Omental fat pad (tissue), 4 donors: ENCODE measurements at places on chromosomes 2 and 18. TPM values are rescaled to one million over a fixed set of nuclear protein-coding genes. Genes with fewer than 3 reads are reported as not detected.

GRCh38 chr2:44616667-44617155, 255.0 kb downstream of the CAMKMT start:
- no peak for DNase-seq

GRCh38 chr2:130837175-130837810, 579 bp downstream of the ARHGEF4 start:
- no peak for DNase-seq

- DNase-seq = no peak
Measured at GRCh38 chr18:63550068-63550467, 7.9 kb downstream of the SERPINB12 start.

- no peak for DNase-seq
Measured at GRCh38 chr2:106096299-106097037, 97.6 kb downstream of the UXS1 start.

DNA sequence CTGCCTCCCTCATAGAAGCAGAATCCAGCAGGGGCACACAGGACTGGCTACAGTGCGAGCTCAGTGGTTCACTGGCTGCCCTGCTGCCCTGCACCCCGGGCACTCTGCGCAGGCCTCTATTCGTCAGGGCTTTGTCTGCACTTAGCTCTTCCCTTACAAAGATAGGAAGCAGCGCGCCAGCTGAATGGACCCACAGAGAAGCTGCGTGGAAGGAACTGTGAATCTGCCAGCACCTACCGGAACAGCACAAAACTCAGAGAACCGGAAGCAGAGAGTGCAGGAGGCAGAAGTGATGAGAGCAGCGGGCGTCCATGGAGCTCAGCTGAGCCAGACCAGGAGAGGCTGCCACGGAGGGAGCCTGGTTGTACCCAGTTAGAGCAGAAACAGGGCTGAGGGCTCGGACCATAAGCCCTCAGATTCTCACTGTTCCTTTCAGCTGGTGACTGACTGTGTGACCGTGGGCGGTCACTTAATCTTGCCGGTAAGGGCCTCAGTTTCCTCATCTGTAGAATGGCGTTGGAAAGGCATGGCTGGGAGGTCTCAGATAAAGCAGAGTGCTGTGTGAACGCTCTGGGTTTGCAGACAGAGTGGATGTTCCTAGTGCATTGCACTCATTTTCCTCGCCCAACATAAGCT, 23.1 kb upstream of the SLC66A3 start:
- DNase-seq = no peak

DNA sequence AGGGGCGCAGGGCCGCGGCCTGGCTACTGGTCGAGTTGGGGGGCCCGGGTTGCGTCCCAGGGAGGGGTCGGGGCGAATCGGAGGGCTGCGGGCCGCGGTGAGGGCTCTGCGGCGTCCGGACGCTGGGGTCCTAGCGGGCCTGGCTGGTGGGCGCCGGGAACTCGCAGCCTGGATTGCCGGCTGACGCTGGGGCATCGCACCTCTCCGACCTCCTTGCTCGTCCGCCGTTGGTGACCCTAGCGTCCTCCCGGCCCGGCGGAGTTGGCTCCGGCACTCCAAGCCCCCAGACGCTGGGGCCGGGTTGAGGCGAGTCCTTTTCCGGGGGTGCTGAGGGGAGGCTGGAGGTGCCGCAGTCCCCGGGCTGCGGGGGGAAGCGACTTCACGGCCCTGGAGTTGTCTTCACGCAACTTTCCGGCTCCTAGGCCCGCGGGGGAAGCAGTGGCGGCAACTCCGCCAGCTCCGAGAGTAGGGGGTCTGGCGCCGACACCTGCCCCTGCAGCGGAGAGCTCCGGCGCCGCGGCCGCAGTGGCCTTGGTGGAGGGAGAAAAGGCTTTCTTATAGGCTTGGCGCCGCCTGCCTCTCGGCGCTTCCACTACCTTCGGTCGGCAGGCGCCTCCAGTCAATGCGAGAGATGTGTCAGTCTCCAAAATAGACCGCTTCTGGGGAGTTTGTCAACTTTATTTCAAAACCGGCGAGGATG, 70.3 kb downstream of the HAUS1 start:
- no peak for DNase-seq

- DNase-seq = no peak
Measured at GRCh38 chr2:216408426-216409290, 3.6 kb upstream of the SMARCAL1 start.

DNA sequence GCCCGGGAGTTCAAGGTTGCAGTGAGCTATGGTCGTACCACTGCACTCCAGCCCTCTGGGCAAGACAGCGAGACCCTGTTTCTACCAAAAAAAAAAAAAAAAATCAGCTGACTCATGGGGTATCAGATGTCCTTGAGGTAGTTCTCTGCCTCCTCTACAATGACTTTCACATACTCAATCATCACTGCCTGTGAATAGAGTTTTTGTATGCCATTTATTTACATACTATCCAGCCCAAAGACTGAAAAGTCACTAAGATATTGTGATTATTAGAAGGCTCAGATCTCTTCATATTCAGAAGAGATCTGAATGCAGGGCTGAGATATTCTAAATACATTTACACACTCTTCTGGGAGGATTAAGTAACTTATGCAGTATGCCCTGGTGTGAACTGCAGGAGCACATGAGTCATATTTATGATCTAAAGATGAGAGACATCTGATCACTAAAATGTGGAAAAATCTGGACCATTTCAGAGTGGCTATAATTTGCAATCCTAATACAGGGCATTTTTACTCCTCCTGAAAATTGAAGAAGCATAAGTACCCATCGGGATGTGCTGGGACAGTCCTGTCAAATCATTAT, 38.9 kb downstream of the KLF7 start:
- DNase-seq = no peak

GRCh38 chr2:120432293-120432975, 86.5 kb downstream of the INHBB start:
- DNase-seq = no peak

GRCh38 chr2:231854616-231855125, 68.4 kb downstream of the COPS7B start:
- no peak for DNase-seq

DNA sequence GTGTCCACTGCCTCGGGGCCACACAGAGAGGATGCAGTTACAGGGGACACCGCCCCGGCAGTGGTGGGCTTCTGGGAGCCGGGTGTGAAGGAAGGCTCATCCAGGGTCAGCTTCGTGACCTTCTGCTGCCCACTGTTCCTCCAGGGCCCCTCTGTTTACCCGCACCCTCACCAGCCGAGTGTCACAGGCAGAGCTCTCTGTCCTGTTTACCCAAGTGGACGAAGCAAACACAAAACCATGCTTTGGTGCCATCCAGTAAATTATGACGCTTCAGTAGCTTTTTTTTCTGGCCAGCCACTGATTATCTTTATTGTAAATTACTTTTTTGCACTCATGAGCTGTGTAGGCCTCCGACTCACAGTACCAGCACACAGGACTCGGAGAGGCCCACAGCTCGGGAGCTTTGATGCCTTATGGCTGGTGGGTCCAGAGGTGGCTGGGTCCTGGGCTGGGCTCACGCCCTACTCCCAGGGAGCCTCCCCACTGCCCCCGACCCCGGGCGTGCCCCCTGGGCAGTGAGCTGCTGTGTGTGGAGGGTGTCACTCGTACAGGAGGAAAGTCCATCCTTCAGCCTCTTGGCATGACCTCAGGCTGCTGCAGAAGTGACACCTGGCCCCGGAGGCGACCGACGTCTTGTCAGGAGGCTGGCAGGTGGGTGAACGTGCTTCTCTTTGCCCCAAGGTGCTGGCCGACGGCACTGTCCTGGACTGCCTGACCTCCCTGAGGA, 9.8 kb downstream of the D2HGDH start:
- DNase-seq = no peak

GRCh38 chr2:105739944-105740530, 4.7 kb upstream of the NCK2 start:
- DNase-seq = no peak

SFTPB gene
- total RNA-seq = 0.25 TPM

HDLBP gene
- total RNA-seq = 391 TPM

PREB gene
- 67.5 TPM for total RNA-seq

MC5R gene
- 1.2 TPM for total RNA-seq

GAREM2 gene
- total RNA-seq = 1.0 TPM

SERPINB10 gene
- total RNA-seq = 0.72 TPM

CNGA3 gene
- total RNA-seq = 0.25 TPM

REEP1 gene
- total RNA-seq = 4.6 TPM
